HFFc6 (cell line): ENCODE measurements at places on chromosomes 2 and 18.

- no peak for DNase-seq
These were observed 164.0 kb upstream of the MYO3B start for GRCh38 chr2:170013802-170014551.

DNA sequence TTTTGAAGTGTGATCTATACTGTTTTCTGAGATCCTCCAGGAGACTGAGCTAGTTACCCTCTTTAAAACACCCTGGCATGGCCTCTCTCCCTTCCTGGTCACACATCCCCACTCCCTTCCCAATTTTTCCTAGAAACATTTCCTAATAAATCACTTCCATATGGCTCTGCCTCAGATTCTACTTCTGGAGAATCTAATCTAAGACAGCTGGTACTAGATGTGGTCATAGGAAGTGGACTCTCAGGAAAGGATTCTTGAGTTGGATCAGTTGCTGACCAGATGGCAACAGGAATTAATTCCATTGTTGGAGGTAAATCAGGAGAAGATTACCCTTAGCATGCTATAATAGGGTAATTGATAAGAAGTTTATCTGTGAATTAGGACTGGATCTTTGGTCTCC is 310.5 kb downstream of the SATB2 start:
- no peak for DNase-seq

GRCh38 chr2:110983133-110983532 is 137.6 kb upstream of the BCL2L11 start:
- DNase-seq, result no peak

- DNase-seq, result peak; percentile 98
These were observed 86.8 kb downstream of the FMNL2 start for GRCh38 chr2:152421521-152422370.

DNA sequence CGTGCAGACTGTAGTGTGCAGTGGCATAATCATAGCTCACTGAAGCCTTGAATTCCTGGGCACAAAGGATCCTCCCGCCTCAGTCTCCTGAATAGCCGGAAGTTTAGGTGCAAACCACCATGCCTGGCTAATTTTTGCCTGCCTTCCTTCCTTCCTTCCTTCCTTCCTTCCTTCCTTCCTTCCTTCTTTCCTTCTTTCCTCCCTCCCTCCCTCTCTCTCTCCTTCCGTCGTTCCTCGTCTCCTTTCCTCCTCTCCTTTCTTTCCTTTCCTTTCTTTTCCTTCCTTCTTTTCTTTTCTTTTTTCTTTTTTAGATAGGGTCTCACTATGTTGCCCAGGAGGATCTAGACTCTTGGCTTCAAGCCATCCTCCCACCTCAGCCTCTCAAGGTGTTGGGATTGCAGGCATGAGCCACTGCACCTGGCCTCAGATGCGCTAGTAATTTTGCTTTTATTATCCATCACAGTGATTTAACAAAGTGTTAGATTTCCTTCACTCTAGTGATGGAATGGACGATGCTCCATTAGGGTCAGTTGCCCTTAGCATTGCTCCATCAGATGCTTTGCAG is 6.6 kb upstream of the ANKRD29 start:
- no peak for DNase-seq

DNA sequence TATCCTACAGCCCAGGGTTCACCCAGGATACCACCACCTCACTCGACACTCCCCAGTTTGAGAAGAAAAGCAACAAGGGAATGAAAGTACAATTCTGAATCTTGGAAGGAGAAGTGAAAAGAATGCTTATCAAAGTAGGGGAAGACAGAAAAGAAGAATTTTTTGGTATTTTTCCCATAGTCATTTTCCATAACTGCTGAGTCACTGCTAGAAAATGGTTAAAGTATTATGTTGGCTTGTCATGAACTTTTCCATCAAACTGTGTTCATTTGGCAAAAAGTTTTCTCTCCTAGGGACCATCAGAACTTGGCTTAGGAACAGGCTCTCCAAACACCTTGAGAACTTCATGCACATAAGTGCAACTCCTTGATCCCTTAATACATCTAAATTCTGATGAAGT is 192.0 kb downstream of the BCL11A start:
- no peak for DNase-seq

DNA sequence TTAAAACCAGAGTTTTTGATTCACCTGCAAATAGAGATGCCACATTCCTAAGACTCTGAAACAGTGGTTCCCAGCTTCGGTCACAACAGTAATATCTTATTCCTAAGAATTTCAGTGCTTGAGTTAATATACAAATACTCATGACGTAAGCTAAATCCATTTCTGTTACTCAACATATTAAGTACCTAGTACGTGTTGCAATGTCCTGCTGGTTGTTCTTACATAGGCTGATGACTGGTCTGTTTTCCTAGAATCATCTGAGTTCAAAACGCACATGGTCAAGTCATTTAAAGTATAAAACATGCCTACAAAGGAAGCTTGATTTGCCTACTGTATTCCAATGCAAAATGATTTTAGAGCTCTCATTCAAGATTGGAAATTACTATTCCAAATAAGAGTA is 7.2 kb downstream of the NCL start:
- DNase-seq, result no peak

DNA sequence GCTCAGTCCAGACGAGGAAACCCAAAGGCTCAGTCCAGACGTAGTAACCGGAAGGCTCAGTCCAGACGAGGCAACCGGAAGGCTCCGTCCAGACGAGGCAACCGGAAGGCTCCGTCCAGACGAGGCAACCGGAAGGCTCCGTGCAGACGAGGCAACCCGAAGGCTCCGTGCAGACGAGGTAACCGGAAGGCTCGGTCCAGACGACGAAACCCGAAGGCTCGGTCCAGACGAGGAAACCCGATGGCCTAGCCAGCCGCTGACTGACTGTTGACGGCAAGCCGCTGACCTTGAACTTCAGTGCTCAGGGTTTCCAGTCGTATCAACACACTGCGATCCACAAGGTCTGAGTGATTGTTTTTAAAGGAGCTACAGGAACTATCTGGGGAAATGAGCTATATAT is 150.7 kb upstream of the TPO start:
- no peak for DNase-seq

GRCh38 chr18:32668956-32669355 is 103.9 kb downstream of the KLHL14 start:
- no peak for DNase-seq
